ENCODE measurements at places on chromosomes 6 and 20. TPM values are rescaled to one million over a fixed set of nuclear protein-coding genes. Genes with fewer than 3 reads are reported as not detected.

DNA sequence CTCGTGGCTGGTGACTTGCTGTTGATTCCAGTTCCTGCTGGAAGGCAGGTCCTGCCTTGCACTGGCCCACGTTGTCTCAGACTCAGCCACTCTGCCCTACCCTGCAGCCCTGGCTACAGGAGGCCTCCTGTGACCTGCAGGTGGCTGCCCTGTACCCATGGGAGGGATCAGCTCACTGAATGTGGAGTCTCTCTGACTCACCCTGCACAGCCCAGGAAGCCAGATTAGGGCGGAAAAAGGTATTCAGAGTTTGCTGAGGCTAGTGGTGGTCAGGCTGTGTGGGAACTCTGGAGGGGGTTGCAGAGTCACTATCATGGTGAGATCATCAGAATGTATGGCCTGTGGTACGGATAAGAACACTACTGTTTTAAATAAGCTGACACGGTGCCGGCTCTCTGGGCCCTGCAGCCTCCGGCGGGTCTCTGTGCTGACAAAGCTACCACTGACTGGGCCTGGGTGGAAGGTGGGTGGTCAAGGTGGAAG is 24.7 kb upstream of the PYGB start:
- peak; percentile 97 for DNase-seq

- no peak for DNase-seq
Observed at GRCh38 chr20:15917283-15917682, 656.0 kb downstream of the KIF16B start.

DNA sequence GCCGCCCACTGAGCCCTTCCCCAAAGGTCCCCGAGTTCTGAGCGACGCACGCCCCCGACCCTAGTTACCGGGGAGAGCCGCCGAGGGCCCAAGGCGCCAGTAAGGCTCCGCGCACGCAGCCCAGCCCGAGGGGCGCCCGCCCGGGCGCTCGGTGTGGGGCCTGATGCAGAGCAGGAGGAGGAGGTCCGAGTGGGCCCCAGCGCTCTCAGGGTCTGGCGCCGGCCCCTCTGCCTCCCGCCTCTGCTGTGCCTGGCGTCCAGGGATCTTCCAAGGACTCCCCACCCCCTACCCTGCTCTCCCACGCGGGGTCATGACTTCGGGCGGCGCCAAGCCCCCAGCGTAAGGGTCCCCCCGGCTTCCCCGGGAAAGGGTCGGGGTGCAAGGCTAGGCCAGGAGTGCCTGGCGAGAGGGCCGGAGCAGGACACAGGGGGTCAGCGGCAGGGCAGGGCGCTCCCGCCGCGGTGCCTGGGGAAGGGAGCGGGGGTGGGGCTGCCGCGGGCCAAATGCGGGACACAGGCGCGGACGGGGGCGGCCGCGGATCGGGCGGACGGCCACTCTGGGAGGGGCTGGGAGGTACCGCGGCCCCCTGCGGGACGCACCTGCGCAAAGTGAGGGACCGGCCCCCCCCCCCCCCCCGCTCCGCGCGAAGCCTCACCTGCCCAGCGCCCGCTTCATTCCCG is 637 bp downstream of the ABHD12 start:
- DNase-seq = peak; percentile 30

GRCh38 chr6:1127597-1128288 is 184.2 kb upstream of the FOXQ1 start:
- DNase-seq = no peak

GPR6 gene
- total RNA-seq = not detected

MRAP2 gene
- 8.4 TPM for total RNA-seq

ID4 gene
- 0.10 TPM for total RNA-seq
